PC-9 (cell line): ENCODE measurements at places on chromosomes 11 and 22. TPM values are rescaled to one million over a fixed set of nuclear protein-coding genes. Genes with fewer than 3 reads are reported as not detected.

TYR gene
- total RNA-seq, result not detected in 2 replicates

SHANK2 gene
- total RNA-seq, result 49.2 and 50.5 TPM in 2 replicates

KRTAP5-11 gene
- not detected in 2 replicates for total RNA-seq

RFPL3 gene
- total RNA-seq, result not detected in 2 replicates

MOGAT2 gene
- not detected in 2 replicates for total RNA-seq

VSIG10L2 gene
- not detected in 2 replicates for total RNA-seq

SOX10 gene
- total RNA-seq, result not detected in 2 replicates

TCN2 gene
- 11.5 and 12.9 TPM in 2 replicates for total RNA-seq

SYVN1 gene
- 40.9 and 51.5 TPM in 2 replicates for total RNA-seq

OR8D2 gene
- not detected in 2 replicates for total RNA-seq

CHRNA10 gene
- total RNA-seq, result 1.2 and 1.9 TPM in 2 replicates

ADM gene
- total RNA-seq, result 21.9 and 22.5 TPM in 2 replicates

RIMBP3B gene
- total RNA-seq, result 0.18 TPM in 1 of 2 replicates, not detected in the other

MEI1 gene
- 0.55 and 0.61 TPM in 2 replicates for total RNA-seq

OR8K3 gene
- not detected in 2 replicates for total RNA-seq

ALG9 gene
- 19.1 and 27.8 TPM in 2 replicates for total RNA-seq

OR52I1 gene
- total RNA-seq, result 0.15 TPM in 1 of 2 replicates, not detected in the other

VPREB1 gene
- not detected in 2 replicates for total RNA-seq

GPHA2 gene
- total RNA-seq, result 1.0 and 2.1 TPM in 2 replicates

RBM4 gene
- 131 and 140 TPM in 2 replicates for total RNA-seq

C11orf87 gene
- total RNA-seq, result not detected in 2 replicates

SCGB2A2 gene
- total RNA-seq, result not detected in 2 replicates

MRGPRX2 gene
- total RNA-seq, result not detected in 2 replicates

RAPSN gene
- total RNA-seq, result 5.4 and 7.3 TPM in 2 replicates
